A549 treated with CpdA at 1 μM for 4 hours (cell line): ENCODE measurements at places on chromosomes 7 and 10. TPM values are rescaled to one million over a fixed set of nuclear protein-coding genes. Genes with fewer than 3 reads are reported as not detected.

The TUBAL3 gene
- total RNA-seq, result 0.24 to 0.49 TPM (median 0.31 TPM) in 5 replicates

The HACD1 gene
- total RNA-seq, result 36.3 to 63.0 TPM (median 57.3 TPM) in 5 replicates

The APBB1IP gene
- total RNA-seq, result 9.3 to 11.1 TPM (median 10.5 TPM) in 5 replicates

The CDC123 gene
- 130 to 200 TPM (median 134 TPM) in 5 replicates for total RNA-seq

The TFPI2 gene
- 250 to 318 TPM (median 266 TPM) in 5 replicates for total RNA-seq

The SLC13A1 gene
- total RNA-seq, result not detected in 5 replicates

The KAZALD1 gene
- total RNA-seq, result 2.2 to 2.9 TPM (median 2.3 TPM) in 5 replicates

The RBP3 gene
- not detected in 5 replicates for total RNA-seq

The ADAM8 gene
- total RNA-seq, result 2.2 to 4.4 TPM (median 3.3 TPM) in 5 replicates

The RHBDD2 gene
- total RNA-seq, result 76.1 to 96.8 TPM (median 88.8 TPM) in 5 replicates

The ANKRD61 gene
- 0.38 to 0.90 TPM (median 0.61 TPM) in 5 replicates for total RNA-seq

The LIPN gene
- not detected in 5 replicates for total RNA-seq

The NAT16 gene
- 0.13 to 0.25 TPM (median 0.17 TPM) in 4 of 5 replicates, not detected in the other for total RNA-seq

The THSD7A gene
- total RNA-seq, result 1.4 to 2.5 TPM (median 2.3 TPM) in 5 replicates

The CRPPA gene
- 0.52 to 0.79 TPM (median 0.70 TPM) in 5 replicates for total RNA-seq

The SPDYE16 gene
- total RNA-seq, result not detected in 5 replicates

The HOXA10 gene
- total RNA-seq, result 6.8 to 9.0 TPM (median 7.3 TPM) in 5 replicates

The LRRC4 gene
- not detected in 5 replicates for total RNA-seq

The EN2 gene
- 0.54 to 1.1 TPM (median 0.93 TPM) in 5 replicates for total RNA-seq

The DHTKD1 gene
- total RNA-seq, result 6.7 to 9.5 TPM (median 8.6 TPM) in 5 replicates

The TCERG1L gene
- not detected in 5 replicates for total RNA-seq

The AKAP9 gene
- 14.8 to 25.1 TPM (median 16.1 TPM) in 5 replicates for total RNA-seq

The TMEM120A gene
- 33.0 to 44.3 TPM (median 42.8 TPM) in 5 replicates for total RNA-seq

The IL2RA gene
- total RNA-seq, result not detected in 5 replicates

The FFAR4 gene
- 0.16 to 0.27 TPM (median 0.18 TPM) in 5 replicates for total RNA-seq

The CALHM1 gene
- total RNA-seq, result not detected in 5 replicates

The CYP51A1 gene
- 40.9 to 54.2 TPM (median 41.4 TPM) in 5 replicates for total RNA-seq

The VAX1 gene
- 1.1 to 1.5 TPM (median 1.4 TPM) in 5 replicates for total RNA-seq

The SFRP4 gene
- total RNA-seq, result 2.8 to 4.8 TPM (median 3.6 TPM) in 5 replicates

The HOXA7 gene
- total RNA-seq, result 4.8 to 6.3 TPM (median 5.5 TPM) in 5 replicates

The ATXN7L1 gene
- total RNA-seq, result 6.0 to 6.8 TPM (median 6.6 TPM) in 5 replicates

The STX1A gene
- total RNA-seq, result 74.5 to 85.6 TPM (median 84.1 TPM) in 5 replicates

The CDK1 gene
- 83.6 to 107 TPM (median 92.5 TPM) in 5 replicates for total RNA-seq

The TBX20 gene
- total RNA-seq, result 1.2 to 2.5 TPM (median 2.2 TPM) in 5 replicates

The SH2D4B gene
- total RNA-seq, result 0.02 to 0.06 TPM in 2 of 5 replicates, not detected in the others

The ABCB4 gene
- total RNA-seq, result 0.03 to 0.17 TPM in 2 of 5 replicates, not detected in the others

The CAV2 gene
- total RNA-seq, result 157 to 196 TPM (median 171 TPM) in 5 replicates

The METTL27 gene
- total RNA-seq, result 6.2 to 10.7 TPM (median 10.3 TPM) in 5 replicates

The TRIM73 gene
- total RNA-seq, result 1.3 to 2.6 TPM (median 1.9 TPM) in 5 replicates
